ENCODE measurements at places on chromosomes 13 and 19. TPM values are rescaled to one million over a fixed set of nuclear protein-coding genes. Genes with fewer than 3 reads are reported as not detected.

The FFAR2 gene
- 0.73 TPM for polyA plus RNA-seq

The OR7D2 gene
- polyA plus RNA-seq: 0.05 TPM

DNA sequence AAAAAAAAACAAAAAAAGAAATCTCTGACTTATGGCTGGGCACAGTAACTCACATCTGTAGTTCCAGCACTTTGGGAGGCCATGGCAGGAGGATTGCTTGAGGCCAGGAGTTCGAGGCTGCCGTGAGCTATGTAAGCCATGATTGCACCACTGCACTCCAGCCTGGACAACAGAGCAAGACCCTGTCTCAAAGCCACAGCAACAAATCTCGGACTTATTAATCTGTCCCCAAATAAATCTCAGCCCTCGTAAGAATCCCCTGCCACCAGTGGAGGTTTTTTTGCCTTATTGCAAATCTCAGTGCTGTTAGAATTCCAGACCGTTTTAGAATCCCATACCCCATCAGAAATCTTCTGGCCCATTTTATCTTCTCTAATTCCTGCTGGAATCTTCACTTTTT lies 4.9 kb downstream of the SHKBP1 start:
- DNase-seq: no peak

The ZNF780A gene
- polyA plus RNA-seq: 25.7 TPM

The GSK3A gene
- polyA plus RNA-seq: 67.7 TPM

The ZIC2 gene
- polyA plus RNA-seq: 0.14 TPM

The ZNF730 gene
- polyA plus RNA-seq: 7.1 TPM

- DNase-seq: no peak
Observed at GRCh38 chr13:40438999-40439797, 227.2 kb downstream of the FOXO1 start.

The FUT2 gene
- polyA plus RNA-seq: 3.4 TPM

DNA sequence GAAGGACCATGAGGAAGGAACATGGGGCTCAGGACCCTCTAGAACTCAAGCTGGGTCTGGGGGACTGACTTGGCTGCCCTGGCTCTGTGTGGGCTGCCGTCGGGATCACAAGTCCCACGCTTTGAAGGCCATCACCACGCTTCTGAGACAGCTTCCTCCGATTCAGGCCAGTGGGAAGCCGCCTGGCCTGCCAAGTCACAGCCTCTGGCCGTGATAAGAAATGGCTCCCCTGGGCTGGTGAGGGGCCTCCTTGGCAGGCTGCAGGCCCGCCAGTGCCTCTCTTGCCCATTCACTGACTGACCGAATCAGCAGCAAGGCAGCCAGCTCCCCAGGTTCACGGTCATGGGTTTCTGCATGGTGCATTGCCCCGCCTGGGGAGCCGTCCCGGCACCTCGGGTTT lies 48.8 kb downstream of the COMP start:
- DNase-seq: no peak

GRCh38 chr13:21033212-21033840 lies 28.1 kb downstream of the LATS2 start:
- no peak for DNase-seq

DNA sequence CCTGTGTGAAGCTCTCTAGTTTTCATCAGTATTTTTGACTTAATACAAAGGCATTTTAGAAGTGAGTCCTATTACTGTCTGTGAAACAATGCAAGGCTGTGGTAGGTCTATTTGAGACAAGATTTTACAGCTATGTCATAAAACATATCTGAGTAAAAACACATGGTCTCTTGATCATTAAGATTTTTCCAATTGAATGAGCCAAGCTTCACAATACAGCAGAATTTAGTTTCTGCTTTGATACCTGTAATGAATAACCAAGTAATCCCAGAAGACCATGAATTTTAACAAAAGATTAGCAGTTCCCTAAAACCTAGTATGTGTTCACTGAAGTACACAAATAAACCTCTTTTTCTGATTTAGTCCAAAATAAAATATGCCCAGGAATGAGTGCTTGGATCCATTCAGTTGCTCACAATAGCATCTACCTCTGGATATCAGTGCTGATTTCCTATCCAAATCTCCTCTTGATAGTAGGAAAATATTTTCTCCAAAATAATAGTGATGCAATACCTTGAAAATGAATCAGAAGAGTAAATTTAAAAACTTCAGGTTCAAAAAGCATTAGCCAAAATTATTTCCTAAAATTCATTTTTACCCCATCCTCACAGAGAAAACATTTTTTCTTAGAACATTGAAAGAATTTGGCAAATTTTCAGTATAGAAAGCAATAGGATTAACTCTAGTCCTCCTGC lies 533.5 kb upstream of the SGCG start:
- DNase-seq: no peak

The LAMP1 gene
- 194 TPM for polyA plus RNA-seq

GRCh38 chr19:12756150-12756883 lies 4.7 kb downstream of the BEST2 start:
- DNase-seq: no peak

- DNase-seq: no peak
Observed at GRCh38 chr13:39684531-39685137, 29.2 kb downstream of the COG6 start.

The CILP2 gene
- 0.13 TPM for polyA plus RNA-seq

GRCh38 chr13:98111168-98112098 lies 31.5 kb upstream of the FARP1 start:
- no peak for DNase-seq

- DNase-seq: no peak
Observed at GRCh38 chr19:6273701-6274601, 5.8 kb downstream of the MLLT1 start.

DNA sequence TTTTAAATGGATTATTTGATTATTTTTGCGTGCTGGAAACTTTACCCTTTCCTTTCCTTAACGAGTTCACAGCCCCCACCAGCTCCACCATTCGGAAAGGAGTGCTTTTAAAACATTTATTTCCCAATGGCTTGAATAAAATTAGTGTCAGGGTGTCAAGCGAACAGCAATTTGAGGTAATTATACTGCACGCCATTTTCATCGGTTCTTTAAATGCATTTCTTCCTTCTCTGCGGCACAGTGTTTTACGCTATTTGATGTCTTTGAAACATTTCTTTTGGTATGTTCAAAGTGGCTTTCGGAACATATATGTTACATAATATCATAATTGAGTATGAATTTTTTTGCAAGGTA lies 309 bp upstream of the SLITRK1 start:
- no peak for DNase-seq

DNA sequence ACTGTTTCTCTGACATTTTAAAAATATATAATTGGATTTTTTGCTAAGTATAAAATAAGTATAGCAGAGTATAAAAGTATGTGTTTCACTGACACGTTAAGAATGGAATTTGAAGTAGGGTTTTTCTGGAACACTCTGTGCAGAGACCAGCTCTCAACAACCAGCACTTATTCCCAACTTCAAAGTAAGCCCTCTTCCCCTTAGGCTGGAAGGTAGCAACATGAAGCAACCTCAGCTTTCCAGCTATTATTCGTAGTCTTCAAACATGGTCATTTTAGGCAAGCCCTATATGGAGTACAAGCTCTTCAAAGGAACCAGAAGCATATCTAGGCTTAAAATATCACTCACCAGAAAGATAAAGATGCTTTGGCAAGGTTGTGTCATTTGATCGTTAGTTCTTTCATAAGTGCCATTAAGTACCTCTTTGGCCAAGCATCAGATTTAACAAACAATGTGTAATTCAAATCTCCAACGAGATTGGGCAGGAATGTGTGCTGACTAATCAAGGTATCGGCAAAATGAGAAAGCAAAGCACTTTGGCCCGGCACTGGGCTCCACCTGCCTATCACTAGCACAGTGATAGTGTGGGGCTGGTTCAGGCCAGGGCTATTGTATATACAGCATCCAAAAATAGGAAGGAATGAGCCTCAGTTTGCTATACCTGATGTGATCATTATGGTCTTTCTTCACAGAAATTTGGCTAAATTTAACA lies 95.9 kb upstream of the FREM2 start:
- no peak for DNase-seq

The MRI1 gene
- 22.2 TPM for polyA plus RNA-seq

DNA sequence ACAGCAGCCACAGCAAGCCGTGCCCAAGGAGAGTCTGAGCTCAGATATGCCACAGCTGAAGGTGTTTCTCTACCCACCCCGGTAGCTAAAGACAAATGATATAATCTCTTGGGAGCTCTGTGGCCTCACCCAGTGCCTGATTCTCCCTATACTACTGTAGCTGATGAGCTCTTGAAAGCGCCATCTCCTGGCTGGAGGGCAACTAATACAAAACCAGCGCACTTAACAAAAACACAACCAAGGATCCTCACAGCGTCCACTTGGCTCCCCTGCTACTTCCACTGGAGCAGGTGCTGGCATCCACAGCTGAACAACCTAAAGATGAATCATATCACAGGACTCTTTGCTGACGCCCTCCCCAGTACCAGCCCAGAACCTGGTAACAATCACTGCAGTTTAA lies 1212.0 kb downstream of the PCDH17 start:
- no peak for DNase-seq

GRCh38 chr19:12095111-12095790 lies 30.7 kb downstream of the ZNF844 start:
- DNase-seq: no peak

The DPF1 gene
- 1.6 TPM for polyA plus RNA-seq

DNA sequence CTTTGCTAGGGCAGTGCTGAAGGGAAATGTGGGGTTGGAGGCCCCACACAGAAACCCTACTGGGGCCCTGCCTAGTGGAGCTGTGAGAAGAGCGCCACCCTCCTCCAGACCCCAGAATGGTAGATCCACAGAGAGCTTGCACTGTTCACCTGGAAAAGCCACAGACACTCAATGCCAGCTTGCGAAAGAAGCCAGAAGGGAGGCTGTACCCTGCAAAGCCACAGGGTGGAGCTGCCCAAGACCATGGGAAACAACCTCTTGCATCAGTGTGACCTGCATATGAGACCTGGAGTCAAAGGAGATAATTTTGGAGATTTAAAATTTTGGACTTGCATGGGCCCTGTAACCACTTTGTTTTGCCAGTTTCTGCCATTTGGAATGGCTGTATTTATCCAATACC lies 615.4 kb upstream of the MIR17HG start:
- DNase-seq: no peak

The C19orf67 gene
- polyA plus RNA-seq: not detected

- DNase-seq: no peak
Observed at GRCh38 chr13:77430377-77430951, 103.6 kb upstream of the MYCBP2 start.

DNA sequence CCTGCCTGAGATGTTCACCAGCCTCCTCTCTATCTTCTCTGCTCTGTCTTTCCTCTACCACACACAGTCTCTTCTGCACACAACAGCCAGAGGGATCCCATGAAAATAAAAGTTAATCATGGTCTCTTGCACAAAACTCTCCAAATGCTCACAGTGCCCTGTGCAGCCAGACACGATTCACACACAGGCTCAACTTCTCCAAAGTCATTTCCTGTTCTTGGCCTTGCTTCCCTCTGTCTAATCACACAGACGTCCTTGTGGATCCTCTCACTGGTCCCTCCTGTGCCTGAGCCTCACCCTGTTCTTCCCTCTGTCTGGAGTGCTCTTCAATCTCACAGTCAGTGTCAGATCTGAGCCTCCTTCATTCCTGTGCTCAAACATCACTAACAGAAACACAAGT lies 7.8 kb downstream of the SIGLEC12 start:
- DNase-seq: no peak

DNA sequence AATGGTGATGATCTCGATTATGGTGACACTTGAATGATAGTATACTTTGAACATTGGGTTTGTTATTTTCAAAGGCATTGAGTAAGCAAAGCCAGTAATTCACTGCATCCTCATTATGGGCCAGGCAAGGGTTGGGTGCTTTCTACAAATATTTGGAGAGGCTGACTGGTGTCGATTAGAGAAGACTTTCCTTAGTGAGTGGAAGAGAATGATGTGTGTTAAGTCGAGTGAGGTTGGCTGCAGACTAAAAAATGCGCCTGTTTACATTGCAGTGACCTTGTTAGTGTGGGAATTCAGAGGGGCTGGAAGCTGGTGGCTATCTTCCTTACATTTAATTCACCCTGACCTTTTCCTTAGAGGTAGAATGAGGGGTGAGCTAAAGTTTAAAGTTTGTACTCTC lies 22.4 kb upstream of the RNF113B start:
- DNase-seq: no peak

The ZNF90 gene
- polyA plus RNA-seq: 14.3 TPM

GRCh38 chr19:51110666-51110971 lies 2.4 kb upstream of the CTU1 start:
- DNase-seq: no peak

The OLFM4 gene
- polyA plus RNA-seq: 0.83 TPM

The ZNF814 gene
- 57.6 TPM for polyA plus RNA-seq

The SPRY2 gene
- 134 TPM for polyA plus RNA-seq

DNA sequence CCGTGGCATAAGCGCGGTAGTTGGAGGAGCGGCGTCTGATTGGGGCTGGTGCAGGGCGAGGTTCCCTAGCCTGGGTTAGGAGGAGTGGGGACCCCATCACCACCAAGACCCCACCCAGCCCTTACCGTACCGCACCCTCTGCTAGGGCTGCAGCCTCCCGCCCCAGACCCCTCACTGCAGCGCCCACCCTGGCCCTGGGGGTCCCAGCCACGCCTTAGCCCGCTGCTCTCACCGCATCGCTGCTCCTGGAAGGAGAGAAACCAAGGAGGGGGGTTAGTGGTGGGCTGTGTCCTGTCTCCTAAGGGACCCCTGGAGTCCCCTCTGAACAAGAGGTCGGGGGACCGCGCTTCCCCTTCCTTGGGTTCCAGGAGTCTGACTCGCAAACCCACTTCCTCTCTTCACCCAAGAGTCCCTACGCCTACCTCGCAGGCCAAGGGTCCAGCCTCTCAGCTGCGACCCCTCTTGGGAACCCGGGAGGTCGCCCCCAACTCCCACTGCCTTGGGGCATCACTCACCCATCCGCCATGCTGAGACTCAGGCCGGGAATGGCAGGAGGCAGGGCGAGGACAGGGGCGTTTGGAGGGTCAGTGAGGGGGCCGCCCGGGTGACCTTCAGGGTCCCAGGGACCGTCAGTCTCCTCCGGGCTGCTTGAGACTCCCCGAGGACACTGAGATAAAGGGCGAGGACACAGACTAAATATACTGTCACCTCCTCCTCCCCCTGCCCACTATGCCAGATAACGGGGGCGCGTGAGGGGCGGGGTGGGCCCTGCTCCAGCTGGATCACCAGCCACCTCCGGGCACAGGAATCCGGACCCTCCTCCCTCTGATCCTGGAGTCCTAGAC lies at the start of gene TNNI3:
Gene TNNI3, minus strand, starts transcription at position 669 of the 845 bp plus-strand sequence. Its CDS starts 143 bp downstream, at position 526.
- DNase-seq: no peak

- DNase-seq: no peak
Observed at GRCh38 chr19:35088131-35088913, 27.3 kb upstream of the FXYD3 start.

DNA sequence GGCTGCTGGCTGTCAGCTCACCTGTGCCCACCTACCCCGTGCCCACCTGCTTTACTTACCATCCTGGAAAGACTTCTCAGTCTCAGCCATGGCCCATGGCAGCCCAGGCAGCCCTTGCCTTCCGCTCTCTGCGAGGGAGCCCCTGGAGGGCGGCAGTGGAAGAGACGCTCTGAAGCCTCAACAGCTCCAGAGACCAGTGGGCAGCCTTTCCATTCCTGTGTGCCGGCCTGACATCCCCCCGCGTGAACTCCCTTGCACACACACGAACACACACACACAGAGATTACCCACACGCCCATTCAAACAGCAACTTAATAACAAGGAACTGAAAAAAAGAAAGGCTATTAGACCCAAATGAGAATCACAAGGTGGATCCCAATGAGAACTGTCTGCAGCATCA lies 14.2 kb upstream of the RASA3 start:
- DNase-seq: no peak

- no peak for DNase-seq
Observed at GRCh38 chr19:1655131-1655981, 2.9 kb upstream of the TCF3 start.

The FFAR3 gene
- polyA plus RNA-seq: 0.17 TPM
